ENCODE measurements at places on chromosomes 3 and 15.

DNA sequence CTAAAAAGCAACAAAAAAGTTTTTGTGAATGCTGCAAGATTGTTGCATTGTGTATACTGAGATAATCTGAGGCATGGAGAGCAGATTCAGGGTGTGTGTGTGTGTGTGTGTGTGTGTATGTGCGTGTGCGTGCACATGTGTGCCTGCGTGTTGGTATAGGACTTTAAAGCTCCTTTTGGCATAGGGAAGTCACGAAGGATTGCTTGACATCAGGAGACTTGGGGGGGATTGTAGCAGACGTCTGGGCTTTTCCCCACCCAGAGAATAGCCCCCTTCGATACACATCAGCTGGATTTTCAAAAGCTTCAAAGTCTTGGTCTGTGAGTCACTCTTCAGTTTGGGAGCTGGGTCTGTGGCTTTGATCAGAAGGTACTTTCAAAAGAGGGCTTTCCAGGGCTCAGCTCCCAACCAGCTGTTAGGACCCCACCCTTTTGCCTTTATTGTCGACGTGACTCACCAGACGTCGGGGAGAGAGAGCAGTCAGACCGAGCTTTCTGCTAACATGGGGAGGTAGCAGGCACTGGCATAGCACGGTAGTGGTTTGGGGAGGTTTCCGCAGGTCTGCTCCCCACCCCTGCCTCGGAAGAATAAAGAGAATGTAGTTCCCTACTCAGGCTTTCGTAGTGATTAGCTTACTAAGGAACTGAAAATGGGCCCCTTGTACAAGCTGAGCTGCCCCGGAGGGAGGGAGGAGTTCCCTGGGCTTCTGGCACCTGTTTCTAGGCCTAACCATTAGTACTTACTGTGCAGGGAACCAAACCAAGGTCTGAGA is 4.7 kb downstream of the BHLHE40 start:
- DNase-seq: peak; percentile 42

DNA sequence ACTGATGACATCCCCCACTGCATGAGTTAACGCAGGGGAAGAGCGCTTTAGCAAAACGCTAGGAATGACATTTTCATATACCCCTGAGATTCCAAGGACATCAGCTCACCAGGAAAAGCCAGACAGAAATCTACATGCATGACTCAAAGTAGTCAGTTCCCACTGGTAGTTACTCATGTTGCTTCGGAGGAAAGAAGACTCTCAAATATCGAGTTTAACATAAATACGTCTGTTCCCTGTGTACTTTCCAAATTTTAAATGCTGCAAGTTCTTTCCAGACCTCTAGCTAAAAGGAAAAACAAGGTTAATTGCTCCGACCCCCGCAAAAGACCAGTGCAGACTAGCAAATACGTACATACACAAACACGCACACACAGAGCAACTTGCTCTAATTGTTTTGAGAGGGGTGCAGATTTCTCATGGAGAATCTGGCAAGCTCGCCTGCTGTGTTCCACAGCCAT is 115.4 kb upstream of the PRICKLE2 start:
- DNase-seq: no peak

GRCh38 chr3:46896386-46896785 is 18.9 kb downstream of the PTH1R start:
- no peak for DNase-seq

GRCh38 chr3:161415506-161416231 is 44.4 kb upstream of the SPTSSB start:
- DNase-seq: no peak

DNA sequence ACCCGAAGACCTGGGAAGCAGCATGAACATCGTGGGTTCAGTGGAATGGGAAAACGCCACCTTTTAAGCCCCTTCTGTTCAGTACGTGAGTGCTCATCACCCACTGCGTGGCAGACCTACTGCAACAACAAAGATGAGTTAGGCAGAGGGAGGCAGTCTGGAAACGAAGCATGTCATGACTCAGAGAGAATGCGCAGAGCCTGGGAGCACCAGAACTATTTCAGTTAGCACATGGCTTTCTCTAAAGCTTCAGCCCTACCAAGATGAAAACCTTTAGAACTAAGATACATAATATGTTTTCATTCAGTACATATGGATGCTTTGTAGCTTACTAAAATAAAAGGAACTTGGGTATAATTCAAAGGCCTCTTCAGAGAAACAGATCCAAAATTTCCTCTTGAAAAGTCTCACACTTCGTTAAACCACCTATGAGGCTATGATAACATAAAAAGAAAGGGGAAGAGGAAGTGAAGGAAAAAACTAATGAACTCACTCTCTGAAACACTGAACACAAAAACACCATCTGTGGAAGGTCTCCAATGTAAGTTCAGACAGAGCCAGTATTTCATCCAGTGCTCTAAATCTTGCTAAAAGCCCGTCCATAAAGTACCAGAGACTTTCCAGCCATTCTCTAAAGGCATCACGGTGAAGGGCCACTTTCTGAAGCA is 140.1 kb downstream of the OCA2 start:
- DNase-seq: no peak

DNA sequence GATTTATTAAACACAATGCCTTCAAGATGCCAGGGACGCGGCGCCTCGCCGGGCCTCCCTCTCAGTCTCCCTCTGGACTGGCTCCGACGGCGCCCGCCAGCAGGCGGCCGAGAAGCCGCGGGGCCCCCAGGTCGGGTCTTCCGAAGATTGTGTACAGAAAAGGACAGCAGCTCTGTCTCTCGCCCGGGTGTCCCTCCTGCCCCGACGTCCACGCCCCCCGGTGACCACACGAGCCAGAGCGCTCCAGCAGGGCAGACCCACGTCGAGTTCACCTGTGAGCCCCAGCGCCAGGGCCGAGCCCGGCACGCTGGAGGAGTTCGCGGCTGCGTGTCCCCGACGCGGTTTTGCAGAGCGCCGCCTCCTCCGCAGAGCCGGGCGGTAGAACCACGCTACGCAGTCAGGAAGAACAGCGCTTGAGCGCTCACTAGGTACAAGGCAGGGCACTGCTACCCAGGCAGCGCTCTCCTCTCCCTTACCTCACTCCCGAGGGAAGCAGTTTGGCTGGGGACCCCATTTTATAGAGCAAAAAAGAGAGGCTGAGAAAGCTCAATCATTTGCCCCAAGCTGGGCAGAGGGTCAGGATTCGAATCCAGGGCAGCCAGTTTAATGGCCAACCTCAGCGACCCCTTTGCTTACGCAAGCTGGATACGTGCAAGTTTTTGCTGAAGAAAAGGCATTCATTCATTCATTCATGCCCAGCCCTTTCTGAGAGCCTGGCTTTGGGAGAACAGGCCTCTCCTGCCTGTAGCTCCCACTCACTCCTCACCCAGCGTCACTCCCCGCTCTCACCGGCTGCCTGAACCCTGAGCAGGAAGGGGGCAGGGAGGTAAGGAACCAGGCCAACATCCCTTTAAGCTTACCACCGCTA is 3.0 kb upstream of the TLE3 start:
- peak; percentile 46 for DNase-seq

DNA sequence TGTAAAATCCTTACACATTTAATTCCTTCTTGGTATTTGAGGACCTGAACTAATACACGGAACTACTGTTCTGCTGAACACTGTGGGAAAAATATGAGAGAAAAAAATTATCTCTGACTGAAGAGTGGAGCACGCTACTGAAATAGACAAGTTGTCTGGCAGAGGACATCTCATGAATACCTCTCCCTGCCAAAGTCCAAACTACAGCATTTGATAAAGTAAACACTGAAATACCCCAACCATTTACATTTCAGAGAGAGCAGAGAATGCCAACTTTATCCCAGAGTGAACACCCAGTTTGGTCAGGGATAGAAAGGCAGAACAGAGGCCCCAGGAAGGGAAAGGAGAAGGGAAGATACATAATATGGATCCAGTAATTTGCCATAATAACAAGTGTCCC is 920.7 kb downstream of the SQOR start:
- no peak for DNase-seq

- DNase-seq: no peak
Observed at GRCh38 chr3:158105710-158106253, 438 bp downstream of the SHOX2 start.

DNA sequence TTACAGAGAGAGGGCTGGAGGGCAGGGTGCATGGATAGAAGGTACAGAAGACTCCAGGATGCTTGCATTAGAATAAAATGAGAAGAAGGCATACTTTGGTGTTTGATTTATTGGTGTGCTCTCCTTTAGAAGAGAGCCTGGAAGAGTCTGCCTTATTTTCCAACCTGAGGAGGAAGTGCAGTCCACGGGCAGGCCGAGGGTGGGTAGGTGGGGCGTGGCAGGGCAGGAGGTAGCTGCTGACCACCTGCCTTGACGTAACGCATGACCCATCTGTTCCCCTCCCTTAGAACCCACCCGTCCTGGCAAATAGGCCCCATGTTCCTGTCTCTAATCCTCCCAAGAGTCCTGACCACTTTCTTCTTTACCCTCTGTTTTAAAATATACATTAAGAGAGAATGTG is 222.3 kb upstream of the LYSMD4 start:
- no peak for DNase-seq

DNA sequence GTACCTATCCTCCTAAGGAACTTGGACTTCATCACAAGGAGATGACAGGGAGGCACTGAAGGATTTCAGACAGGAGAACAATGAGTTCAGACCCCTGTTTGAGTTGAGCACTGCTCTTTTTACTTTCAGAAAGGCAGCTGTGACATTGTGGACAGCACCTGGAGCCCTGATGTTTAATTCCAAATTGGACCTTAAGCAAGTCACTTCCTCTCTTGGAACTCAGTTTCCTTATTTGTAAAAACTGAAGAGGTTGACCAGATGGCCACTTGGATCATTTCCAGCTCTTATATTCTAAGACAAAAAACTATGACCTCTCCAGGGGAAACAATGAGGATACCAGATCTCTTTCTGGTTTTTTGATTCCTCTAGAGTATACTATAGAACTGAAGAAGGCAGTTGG is 34.1 kb upstream of the SMAD3 start:
- no peak for DNase-seq

- DNase-seq: no peak
Observed at GRCh38 chr15:78800189-78800588, 11.1 kb downstream of the ADAMTS7 start.

- DNase-seq: no peak
Observed at GRCh38 chr3:128382221-128382807, 84.4 kb downstream of the DNAJB8 start.

DNA sequence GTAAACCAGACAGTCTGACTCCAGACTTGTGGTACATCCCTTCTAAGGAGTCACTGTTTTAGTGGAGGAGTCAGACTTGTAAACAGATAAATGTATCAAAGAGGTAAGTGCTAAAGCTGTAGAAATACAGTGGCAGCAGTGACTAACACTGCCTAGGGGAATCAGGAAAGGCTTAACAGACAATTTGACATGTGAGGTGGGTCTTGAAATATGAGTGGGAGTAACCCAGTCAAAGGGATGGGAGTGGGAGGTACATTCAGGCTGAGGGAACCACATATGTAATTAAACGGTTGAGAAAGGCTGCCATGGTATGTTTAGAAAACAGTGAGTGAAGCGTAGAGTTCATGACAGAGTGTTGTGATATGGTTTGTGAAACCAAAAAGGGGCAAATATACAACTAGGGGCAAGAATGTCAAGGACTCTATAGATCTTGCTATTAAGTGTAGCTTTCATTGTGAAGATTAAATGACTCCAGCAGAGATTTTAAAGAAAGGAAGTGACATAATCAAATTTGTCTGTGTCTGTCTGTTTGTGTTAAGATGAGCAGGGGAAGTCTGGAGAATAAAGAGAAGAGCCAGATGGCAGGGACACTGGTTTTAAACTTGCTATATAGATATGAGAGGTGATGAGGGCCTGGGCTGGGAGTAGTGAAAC is 11.2 kb upstream of the ALCAM start:
- DNase-seq: no peak

DNA sequence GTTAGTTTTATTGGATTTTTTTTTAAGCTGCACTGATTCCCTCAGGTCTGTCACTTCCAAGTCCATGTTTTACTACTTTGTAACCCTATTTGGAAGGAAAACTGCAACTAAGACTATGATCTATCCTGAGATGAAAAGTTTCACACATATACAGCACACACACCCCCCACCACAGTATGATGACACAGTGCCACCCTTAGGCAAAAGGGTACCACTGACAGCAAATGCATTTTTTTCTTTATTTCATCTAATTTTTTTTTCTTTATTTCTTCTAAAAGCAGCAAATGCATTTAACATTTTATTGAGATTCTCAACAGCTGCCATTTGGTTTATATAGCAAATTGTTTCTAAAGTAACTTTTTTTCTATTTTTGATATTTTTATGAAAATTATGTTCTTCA is 21.2 kb downstream of the NGRN start:
- DNase-seq: no peak

DNA sequence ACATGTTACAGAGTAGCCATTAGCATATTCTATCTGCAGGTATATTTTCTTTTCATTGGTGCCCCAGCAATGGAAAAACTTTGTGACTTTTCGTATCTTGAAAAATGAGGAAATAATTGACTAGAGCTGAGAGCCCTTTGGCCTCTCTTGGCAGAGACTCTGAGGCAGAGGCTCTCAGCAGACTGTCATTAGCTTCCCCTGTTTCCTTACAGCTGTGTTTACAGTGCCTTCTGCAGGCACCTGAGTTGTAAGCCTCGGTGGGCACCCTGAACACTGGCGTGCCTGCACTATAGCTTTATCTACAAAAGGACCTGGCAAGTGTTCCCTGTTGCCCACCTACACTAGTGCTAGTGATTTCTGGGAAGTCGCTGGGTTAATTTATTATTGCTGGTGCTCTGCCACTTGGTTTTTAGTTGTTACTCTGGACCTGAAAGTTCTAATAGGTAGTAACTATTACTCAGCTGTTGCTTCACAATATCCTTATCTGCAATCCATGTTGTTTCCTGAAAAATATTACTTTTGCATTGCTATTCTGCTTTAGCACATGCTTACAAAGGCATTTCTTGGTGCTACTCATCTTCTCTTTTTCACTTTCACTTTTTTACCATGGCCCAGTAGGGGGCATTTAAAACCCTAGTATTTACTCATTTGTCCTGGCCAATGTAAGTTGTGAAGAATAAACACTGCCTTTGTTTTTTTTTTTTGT is 7.8 kb upstream of the GPR171 start:
- no peak for DNase-seq

- no peak for DNase-seq
Observed at GRCh38 chr3:42033741-42034140, 57.4 kb upstream of the TRAK1 start.

DNA sequence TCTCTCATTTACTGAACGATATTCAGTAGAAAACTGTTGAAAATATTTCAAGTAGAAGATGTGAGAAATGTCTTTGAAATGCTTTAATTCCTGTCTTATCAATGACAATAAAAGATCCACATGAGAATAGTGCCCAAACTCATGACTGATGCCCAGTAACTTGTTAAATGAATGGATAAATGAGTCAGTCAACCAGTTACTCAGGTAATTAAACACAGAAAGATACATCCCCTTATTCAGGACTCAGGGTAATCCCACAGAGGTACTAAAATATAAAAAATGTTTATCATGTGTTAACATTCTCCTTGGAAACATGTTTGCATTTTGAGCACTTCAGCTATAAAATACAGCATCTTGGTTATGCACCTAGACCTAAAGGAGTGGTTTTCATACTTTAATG is 169.5 kb downstream of the MBNL1 start:
- DNase-seq: no peak
